ENCODE measurements at places on chromosomes 5 and 9.

DNA sequence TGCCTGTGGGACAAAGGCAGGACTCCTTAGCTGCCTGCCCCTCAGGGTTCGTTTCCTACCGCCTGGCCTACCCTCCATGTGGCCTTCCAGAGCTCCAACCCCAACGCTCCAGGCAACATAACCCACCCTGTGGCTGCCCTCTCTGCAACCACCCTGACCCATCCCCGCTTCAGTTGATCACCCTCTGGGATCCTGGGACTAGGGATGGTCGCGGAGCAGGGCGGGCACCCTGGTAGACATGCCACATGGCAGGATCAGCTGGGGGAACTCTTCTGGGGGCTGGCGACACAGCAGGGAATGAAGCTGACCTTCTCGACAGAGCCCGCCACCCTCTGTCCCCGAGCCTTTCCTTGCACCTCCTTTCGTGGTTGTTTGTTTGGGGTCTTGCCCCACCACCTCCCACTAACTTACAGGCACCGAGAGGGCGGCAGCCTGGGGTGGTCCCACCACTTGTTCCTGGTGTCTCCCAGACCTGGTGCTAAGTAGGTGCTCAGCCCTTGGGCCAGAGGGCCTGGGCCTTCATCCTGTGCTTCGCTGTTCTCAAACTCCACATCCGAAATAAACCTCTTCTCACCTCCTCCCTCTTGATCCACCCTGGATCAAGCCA, 243.1 kb downstream of the PBX3 start:
- DNase-seq, result no peak

DNA sequence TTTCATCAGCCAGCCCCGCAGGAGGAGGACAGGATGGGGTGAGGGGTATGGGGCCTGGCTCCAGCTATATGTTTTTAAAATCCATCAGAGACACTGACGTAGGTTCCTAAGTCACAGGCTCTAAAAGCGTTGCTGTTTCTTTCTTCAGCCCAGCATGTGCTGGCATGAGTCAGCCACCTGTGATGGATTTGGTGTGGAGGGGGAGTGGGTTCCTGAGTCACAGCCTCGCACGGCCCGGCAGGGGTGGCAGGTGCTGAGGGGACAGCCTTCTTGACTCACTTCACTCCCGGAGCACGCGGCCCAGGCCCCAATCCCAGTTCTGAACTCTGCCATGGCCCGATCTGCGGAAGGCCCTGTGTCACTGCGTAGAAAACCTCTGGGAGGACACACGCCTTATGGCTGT, 38.8 kb upstream of the RPL26L1 start:
- DNase-seq, result no peak

DNA sequence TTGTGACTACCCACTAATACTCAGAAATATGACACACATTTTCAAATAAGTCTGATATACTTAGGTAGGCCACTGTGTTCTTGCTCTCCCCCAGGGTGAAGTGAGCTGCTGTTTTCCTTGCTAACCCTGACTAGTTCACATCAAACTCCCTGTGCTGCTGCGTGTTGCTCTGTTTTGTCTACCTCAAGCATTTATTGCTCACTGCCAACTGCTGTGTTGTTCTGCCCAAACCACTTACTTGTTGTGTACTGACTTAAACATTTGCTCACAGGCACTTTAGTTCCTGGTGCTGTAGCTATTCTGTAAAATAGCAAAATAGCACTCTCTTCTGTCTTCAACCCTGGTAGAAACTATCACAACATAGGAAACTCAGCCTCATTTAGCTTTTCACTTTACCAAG, 255.7 kb downstream of the HCN1 start:
- no peak for DNase-seq

DNA sequence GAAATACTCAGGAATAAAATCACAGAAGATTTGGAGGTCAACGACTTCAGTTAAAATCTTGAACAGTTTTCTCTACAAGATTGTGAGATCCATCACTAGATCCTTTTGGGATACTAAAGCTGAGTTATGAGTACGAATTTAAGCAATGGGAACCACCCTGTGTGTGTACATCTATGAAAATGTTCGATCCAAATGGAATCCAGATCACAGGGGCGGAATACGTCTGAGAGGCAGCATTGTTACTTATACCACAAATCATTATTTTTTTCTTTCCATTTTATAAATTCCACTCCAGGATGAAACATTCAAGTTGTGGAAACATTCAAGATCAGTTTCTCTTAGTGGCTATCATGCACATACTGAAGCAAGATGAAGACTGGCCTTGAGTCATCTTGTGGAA, 239.3 kb upstream of the PAPPA start:
- DNase-seq, result no peak

GRCh38 chr9:137323531-137324331, 21.7 kb upstream of the NRARP start:
- no peak for DNase-seq

- no peak for DNase-seq
These were observed 32.0 kb upstream of the TMED7 start for GRCh38 chr5:115657881-115658233.

GRCh38 chr9:110602281-110602680, 22.7 kb upstream of the SVEP1 start:
- no peak for DNase-seq

GRCh38 chr9:110807956-110808598, 139.5 kb downstream of the MUSK start:
- no peak for DNase-seq

DNA sequence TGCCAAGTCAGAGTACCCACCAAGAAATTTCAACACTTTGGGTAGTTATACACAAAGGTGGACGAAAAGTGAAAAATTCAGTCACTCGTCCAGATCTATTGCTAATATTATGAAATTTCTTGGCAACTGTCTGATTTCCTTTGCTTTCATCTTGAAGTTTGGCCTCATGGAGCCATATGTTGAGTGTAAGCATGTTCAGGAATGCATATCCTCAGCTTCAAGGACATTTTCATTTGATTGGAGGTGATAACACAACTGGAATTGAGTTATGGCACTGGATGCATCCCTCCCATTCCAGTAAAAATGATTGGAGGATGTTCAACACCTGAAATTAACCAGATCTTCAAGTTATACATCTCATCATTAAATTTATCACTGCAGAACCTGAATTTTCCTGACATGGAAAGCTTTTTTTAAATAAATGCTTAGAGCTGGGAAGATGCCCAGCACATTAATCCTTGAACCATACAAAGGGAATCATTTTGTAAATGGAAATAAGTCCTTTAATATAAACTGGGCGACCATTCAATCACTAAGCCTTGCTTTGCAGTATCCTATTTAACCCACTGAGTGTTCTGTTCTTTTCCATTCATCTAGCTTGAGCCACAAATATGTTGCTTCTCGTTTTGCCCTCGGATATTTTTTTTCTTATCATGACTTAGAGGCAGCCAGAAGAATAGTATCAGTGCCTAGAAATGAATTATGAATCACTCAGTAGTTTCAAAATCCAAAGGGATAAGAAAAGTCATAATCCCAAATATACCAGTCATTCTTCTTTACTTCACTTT, 273.7 kb upstream of the PIK3R1 start:
- no peak for DNase-seq

DNA sequence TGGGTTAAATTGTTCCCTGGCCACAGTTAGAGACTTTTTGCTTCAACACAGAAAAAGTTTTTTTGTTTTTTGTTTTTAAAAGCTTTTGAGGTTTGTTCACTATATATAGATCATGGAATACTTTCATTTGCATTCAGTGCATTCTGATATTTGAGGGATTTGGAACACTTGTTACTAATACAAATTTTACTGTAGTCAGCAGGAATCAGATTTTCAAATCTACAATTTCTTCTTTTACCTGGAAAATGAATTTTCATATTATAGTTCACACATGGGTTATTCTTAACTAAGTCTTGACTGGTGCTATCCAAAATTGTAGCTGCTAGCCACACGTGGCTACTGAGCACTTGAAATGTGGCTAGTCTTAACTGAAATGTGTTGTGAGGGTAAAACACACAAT, 142.0 kb downstream of the RMI1 start:
- no peak for DNase-seq

- no peak for DNase-seq
These were observed 332.0 kb downstream of the MLLT3 start for GRCh38 chr9:20290257-20290656.

DNA sequence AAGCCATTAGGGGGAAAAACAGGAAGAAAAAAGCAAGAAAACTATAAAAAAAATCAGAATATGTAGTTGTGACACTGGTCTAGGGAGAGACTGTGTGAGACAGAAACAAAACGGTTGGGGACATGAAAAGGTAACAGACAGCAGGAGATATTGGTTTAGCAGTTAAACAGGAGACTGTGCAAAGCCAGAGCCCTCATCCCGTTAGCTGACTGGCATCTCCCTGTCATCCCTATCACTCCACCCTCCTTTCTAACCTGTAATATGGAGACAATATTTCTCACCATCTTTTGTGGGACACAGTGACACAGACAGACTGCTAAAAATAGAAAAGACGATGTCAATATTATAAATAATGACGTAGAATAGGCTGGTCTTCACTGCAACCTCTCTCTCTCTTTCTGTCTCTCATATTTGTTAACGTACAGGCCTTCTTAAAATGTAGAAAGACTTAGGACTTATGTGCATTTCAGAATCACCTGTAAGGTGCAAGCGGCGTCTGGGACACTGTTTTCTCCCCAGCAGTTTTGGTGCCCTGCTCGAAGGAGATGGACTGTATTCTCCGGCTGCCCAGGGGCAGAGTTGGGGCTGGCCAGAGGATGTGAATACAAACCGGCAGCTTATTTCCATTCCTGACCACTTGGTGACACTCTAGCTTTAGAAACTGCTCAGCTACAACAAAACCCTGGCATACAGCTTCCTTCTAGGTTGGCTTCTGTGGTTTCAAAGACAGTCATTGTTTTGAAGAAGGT, 190.6 kb downstream of the MAT2B start:
- no peak for DNase-seq

DNA sequence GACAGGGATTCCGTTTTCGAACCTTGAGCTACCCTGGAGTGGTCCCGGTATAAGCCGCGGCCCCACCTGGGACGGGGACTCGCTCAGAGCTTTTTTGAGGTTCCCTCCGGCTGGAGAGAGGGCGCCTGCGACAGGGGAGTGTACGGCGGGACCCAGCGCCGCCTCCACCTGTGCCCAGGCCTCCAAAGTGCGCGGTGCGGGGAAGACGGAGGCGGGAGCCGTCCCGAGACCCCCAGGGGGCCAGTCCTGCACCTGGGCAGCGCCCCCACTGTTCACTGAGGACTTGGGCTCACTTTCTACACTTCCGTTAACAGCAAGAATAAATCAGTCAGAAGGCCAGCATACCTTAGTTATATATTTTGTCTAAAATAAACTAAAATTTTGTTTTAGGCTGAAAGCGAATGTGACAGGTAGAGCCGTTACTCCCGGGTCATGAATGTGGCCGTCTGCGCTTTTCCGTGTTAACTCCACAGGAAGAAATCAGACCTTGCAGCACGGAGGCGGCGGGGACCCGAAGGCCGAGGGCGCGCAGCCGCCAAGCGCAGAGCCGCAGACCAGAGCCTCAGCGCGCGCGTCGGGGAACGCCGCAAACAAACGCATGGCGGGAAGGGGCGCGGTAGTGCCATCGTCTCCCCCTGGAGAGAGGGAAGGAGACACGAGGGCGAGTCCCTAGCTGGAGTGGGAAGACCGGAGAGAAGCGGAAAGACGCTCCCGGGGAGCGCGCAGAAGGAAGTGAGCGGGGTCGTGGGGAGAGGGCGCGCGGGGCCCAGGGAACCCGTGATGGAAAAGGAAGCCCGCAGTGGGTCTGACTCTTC, 14.1 kb downstream of the TRIM7 start:
- DNase-seq, result no peak

Measured in stimulated activated CD4-positive, alpha-beta T cell treated with anti-CD3 and anti-CD28 coated beads, Interleukin-1b, Interleukin-23, amount 100 ng/mL, for 1 hour (primary cell).